ENCODE measurements at places on chromosomes 16 and 17.
A peak's percentile ranks its signal among the peaks of the same experiment; 100 is the strongest.

- no peak for DNase-seq
These were observed 39.4 kb downstream of the PLCG2 start for GRCh38 chr16:81818568-81818896.

DNA sequence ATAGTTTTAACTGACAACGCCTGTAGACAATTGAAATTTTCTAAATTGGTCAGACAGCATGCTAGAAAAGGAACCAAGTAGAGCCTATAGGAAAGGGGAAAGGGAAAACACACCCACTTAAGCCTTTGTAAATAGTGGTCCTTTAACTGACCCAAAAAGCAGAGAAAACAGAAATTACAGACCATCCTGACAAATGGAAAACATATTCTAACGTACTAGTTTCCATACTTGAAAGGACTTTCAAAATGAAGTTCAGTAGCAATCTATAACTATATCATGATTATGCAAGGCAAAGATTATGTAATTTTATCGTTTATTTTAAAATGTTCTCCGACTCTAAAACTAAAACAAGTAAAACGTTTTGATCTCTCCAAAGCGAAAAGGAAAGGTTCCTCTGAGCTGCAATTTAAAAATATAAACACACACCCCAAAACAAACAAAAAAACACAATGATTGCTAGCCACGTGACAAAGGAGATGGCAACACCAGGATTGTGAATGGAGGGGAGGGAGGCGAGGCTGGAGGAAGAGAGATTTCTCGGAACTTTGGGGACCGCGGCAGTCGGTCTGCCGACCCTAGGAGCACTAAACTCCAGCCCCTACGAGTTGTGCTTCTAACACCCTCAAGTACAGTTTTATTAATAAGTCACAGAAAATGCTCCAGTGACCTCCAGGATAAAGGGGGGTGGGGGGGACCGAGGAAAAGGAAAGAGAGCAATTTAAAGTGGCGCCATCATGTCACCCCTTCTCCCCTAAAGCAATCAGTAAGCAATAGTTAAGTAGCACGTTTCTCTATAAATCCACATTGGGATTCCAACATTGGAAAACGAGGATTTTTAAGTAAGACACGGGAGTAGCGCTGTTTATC is 1.7 kb downstream of the KANSL1 start:
- no peak for DNase-seq

GRCh38 chr16:31181102-31181830 is 1.3 kb downstream of the FUS start:
- no peak for DNase-seq

DNA sequence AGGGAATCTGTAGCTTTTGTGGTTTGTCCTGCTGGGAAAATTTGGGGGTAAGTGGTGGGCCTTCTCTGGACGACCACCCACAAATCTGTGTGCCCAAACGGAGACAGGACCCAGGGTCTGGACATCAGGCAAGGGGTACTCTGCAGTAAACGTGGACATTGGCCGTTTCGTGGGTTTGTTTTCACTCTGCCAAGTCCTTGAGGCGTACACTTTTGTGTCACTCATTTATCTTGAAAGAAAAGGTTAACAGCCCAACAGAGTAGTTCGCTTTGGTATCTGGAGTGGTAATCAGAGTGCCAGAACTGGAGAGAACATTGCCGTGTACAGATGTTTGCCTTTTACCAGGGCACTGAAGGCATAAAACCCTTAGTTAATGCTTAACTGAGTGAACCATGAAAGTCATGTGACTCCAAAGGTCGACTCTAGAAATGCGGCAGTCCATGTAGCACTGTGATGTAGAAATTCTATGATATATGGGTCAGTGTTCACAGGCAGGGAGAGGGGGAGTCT is 15.4 kb downstream of the NAA60 start:
- DNase-seq, result no peak

GRCh38 chr16:14600164-14600563 is 29.9 kb downstream of the PARN start:
- peak; percentile 26 for DNase-seq

DNA sequence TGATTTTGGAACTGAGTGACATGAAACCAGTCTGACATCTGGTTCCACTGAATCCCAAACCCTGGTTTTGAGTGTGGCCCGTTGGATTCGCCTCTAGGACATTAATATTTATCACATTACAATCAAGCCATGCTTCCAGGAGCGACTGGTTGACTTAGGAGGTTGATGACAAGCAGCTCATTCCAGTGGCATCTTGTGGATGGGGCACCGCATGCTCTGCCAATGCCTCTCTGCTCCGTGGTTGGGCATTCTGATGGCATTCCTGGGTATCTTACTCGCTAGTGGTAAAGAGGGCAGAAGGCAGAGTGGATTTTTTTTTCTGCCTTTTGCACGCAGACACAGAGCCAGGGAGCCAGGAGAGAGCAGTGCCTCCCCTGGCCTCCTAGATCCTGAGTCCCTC is 31.4 kb downstream of the CACNG4 start:
- no peak for DNase-seq

DNA sequence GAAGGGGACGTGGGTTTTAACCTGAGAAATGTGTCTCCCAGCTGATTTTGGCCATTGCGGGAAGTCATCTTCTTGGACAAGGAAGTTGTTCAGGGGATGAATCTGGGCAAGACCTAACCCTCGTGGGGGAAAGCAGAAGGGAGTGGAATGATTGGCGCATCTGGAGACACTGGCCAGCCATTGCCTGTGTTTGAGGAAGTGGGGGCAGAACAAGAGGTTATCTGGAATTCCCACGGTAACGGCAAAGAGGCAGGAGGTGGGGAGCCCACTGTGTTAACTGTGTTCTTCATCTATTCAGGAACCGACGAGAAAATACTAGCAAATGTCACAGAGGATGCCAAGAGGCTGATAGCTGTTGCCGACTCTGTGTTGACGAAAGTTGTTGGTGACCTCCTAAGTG is 66.9 kb downstream of the RNF213 start:
- no peak for DNase-seq

- peak; percentile 59 for DNase-seq
These were observed 5.9 kb downstream of the BBS2 start for GRCh38 chr16:56513972-56514371.

GRCh38 chr17:47413872-47414271 is 90.1 kb downstream of the EFCAB13 start:
- peak; percentile 12 for DNase-seq

- DNase-seq, result peak; percentile 35
These were observed 41.0 kb downstream of the TADA2A start for GRCh38 chr17:37447641-37448040.

GRCh38 chr17:59762049-59762823 is 54.8 kb downstream of the VMP1 start:
- DNase-seq, result peak; percentile 87

- no peak for DNase-seq
These were observed 5.9 kb downstream of the CA5A start for GRCh38 chr16:87930456-87930855.

- DNase-seq, result no peak
These were observed 2.6 kb downstream of the PER1 start for GRCh38 chr17:8149419-8150193.

DNA sequence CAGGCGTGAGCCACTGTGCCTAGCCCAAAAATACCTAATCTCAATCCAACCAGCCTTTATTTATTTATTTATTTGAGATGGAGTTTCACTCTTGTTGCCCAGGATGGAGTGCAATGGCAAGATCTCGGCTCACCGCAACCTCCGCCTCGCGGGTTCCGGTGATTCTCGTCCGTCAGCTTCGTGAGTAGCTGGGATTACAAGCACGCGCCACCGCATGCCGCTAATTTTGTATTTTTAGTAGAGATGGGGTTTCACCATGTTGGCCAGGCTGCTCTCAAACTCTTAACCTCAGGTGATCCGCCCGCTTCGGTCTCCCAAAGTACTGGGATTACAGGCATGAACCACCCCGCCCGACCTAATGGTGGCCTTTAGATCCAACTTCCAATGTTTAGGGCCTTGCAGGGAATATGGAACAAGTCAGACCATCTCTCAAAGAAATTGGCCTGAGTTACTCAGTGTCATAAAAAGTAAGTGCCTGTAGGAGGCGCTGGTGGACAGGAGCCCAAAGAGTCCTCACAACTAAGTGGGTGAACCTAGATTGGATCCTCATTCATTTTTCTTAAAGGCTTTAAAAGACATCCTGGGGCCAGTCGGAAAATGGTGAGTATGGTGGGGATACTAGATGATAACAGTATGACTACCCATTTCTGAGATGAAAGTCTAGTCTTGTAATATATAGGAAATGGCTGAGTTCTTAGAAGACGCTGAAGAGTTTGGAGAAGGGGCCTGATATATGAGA is 4.6 kb downstream of the ZSCAN10 start:
- no peak for DNase-seq

GRCh38 chr17:77441940-77442339 is 301.2 kb downstream of the SEC14L1 start:
- DNase-seq, result no peak

DNA sequence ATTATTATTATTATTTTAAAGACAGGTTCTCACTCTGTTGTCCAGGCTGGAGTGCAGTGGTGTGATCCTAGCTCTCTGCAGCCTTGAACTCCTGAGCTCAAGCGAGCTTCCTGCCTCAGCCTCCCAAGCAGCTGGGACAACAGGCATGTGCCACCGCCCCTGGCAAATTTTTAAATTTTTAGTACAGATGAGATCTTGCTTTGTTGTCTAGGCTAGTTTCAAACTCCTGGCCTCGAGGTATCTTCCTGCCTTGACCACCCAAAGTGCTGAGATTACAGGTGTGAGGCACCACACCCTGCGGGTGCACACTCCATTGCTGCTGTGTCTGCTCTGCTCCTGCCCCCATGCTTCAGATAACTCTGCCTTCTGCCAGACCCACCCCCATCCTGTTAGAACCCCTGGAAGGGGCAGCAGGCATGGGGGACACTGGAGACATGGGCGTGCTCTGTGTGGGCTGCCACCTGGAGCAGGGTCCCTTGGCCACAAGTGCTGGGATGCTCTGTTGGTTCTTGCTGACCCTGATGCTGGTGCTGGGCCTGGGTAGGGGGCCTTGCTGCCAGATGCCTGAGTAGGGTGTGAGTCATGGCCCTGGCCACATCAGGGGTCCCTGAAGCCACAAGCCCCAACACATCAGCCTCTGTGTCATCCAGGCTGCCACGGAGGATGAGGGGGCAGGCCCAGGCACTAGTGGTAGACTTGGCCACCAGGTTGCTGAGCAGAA is 2.6 kb downstream of the GGT6 start:
- no peak for DNase-seq

DNA sequence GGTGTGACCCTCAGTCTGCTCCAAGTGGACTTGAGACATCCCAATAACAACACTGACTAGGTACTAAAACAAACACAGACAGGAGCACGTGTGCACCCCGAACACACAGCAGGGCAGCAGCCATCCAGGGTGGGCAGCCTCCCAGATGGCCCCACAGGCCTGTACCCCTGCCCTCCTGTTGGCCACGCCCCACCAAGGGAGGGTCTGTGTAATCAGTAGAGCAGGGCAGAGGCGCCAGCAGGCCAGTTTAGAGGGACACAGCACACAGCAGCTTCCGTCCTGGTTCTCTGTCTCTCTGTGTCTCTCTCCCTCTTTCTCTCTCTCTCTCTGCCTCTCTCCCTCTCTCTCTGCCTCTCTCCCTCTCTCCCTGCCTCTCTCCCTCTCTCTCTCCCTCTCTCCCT is 21.4 kb downstream of the ACTG1 start:
- DNase-seq, result no peak

DNA sequence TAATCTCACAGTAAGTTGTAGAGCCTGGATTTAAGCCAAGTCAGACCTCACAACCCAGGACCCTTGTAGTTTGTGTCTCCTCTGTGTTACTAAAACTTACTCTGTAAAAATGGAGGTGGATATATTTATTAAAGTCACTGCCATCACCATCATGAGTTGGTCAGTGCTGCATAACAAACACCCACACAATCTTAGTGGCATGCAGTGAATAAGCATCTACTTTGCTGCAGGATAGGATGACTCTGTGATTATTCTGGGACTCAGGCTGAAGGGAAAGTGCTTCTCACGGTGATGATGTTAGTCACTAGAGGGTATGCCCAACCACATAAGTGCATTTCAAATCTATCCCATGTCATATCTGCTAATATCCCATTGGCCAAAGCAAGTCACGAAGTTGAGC is 398.7 kb downstream of the XYLT1 start:
- DNase-seq, result no peak

DNA sequence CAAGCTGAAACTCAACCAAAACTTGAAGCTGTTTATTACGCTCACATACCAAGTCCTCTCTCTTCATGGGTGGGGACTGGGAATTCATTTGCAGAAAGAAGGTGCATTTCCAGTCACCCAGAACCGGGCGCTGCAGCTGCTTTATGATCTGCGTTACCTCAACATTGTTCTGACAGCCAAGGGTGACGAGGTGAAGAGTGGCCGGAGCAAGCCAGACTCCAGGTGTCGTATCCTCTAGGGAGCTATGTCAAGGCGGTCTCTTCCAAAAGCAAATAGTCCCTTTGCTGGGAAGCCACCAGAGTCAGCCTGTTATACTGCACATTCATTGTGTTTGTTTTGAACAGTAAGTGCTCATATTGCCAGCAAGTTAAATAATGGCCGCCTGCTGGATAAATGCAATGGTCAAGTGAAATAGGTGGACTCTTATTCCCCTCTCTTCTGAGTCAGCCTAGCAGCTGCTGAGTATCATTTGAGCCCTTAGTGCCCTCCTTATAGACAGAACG is 12.7 kb downstream of the COG1 start:
- DNase-seq, result no peak

DNA sequence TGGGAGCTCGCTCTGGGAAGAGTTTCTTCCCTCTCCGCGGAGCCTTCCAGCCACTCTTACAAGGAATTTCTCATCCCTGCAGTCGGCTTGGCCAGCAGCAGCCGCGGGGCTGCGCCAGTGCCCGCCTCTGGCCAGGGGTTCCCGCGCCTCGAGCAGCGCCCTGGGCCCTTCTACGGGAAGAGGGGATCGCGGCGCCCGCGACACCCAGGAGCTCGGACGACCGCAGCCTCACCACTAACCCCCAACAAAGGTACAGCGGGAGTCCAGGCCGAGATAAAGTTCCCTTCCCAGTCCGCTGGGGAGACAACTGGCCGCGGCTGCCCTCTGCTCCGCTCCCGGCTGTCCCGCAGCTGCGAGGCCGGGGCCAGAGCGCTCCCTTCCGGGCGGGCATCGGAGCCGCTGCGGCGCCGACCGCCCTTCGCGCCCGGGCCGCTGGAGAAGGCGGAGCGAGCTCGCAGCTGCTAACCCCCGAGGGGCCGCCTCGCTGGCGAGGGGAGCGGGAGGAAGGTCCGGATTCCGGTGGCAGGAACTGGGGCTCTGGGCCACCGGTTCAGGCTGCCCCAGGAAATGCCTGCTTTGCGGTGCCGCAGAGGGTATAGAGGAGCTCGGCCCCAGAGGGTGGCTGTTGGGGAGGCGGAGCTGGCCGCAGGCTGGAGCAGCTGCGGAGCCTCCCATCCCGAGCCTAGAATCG is 3.6 kb upstream of the HS3ST3B1 start:
- peak; percentile 70 for DNase-seq

GRCh38 chr17:4978726-4979125 is 8.7 kb downstream of the CAMTA2 start:
- no peak for DNase-seq

GRCh38 chr17:79621151-79621943 is 10.5 kb upstream of the RBFOX3 start:
- DNase-seq, result no peak

GRCh38 chr17:66737524-66737923 is 97.4 kb upstream of the CACNG5 start:
- peak; percentile 42 for DNase-seq

GRCh38 chr17:75619506-75620431 is 13.5 kb upstream of the SMIM5 start:
- peak; percentile 36 for DNase-seq

Measured in fibroblast of skin of abdomen (primary cell).